Activated CD4-positive, alpha-beta T cell treated with anti-CD3 and anti-CD28 coated beads, Interleukin-2, amount 50 U/mL, for 1 hour (primary cell): ENCODE measurements at places on chromosomes 5 and 9.

DNA sequence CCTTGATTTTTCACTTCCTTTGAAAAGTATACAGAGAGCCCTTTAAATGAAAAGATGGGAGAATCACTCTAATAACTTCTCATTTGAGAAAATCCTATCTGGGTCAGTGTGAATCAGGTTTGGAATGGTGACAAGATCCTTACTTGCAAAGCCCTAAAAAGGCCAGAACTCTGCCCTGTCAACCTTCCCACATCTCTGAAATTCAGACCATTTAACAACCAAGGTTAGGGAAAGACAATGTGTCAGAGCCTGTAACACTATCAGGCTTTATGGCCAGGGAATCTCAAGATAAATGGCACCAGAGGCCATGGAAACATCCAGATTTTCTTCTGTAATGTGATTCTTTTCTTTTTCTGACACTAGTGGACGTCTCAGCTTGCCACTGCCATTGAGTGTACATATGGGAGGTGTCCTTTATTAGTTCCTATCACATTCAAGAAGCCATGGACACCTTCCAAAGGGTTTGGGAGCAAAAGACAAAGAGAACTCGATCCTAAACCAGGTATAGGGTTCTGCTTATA is 165.7 kb upstream of the GPR151 start:
- no peak for DNase-seq

- no peak for DNase-seq
Measured at GRCh38 chr5:81422671-81423070, 28.7 kb upstream of the ACOT12 start.

- DNase-seq = no peak
Measured at GRCh38 chr5:23007236-23007635, 154.1 kb upstream of the CDH12 start.

GRCh38 chr5:15376803-15377202 is 123.2 kb upstream of the FBXL7 start:
- no peak for DNase-seq

- no peak for DNase-seq
Measured at GRCh38 chr5:54442271-54442670, 13.2 kb upstream of the HSPB3 start.

DNA sequence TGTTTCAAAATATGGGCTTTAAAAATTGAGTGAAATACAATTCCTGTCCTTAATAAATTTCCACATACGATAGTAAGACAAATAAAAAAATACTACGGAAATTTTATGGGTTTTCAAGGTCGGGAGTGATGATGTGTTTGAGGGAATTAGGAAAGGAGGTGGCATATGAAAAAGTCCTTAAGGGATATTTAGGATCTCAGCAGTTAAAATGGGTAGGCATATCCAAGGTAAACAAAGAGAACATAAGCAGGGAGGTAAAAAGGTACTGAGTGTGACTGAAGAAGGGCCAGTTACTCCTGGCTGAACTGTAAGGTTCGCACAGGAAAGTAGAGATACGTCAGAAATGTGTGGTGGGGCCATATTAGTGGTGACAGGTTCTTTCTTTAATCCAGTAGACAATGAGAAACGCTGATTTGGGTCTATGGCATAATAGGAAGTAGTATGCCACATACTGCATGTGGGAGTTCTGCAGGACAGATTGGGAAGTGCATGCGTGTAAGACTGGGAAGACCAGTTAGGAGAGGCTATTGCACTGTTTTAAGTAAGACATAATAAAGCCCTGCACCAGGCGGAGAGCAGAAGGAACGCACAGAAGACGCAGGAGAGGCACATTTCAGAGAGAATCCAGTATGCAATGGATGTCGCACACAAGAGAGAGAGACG is 937 bp upstream of the HMGCR start:
- no peak for DNase-seq

- no peak for DNase-seq
Measured at GRCh38 chr9:74147906-74148305, 349.2 kb upstream of the RORB start.

- DNase-seq = no peak
Measured at GRCh38 chr9:89382026-89382986, 64.0 kb downstream of the SECISBP2 start.

- DNase-seq = no peak
Measured at GRCh38 chr5:67347821-67348220, 151.2 kb upstream of the CD180 start.

GRCh38 chr5:144065786-144066185 is 104.7 kb downstream of the YIPF5 start:
- DNase-seq = no peak

DNA sequence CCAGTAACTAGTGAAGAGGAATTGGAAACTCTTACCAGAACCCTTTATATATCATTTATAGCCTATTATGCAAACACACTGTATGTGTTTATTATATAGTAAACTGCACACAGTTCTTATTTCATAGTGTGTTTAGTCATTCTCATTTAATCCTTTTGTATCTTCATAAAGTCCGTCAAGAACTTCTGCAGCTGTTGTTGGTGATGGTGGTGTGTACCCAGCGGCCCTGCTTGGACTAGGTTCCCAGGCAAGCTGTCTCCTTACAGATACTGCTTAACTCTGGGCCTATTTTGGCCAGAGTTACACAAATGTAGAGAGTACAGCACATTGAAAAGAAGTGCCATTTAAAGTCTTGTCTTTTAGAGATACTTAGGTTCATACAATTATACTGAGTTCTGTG is 231.9 kb downstream of the NDUFS4 start:
- DNase-seq = no peak

DNA sequence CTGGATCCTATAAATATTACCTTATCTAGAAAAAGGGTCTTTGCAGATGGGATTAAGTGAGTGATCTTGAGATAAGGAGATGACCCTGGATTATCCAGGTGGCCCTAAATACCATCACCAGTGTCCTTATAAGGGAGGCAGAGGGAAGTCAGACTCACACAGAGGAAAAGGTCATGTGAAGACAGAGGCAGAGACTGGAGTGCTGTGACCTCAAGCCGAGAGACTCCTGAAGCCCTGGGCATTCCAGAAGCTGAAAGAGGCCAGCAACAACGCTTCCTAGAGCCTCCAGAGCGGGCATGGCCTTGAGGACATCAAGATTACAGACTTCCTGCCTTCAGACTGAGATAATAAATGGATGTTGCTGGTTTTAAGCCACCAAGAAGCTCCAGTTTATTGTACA is 118.8 kb downstream of the ATPSCKMT start:
- DNase-seq = no peak

DNA sequence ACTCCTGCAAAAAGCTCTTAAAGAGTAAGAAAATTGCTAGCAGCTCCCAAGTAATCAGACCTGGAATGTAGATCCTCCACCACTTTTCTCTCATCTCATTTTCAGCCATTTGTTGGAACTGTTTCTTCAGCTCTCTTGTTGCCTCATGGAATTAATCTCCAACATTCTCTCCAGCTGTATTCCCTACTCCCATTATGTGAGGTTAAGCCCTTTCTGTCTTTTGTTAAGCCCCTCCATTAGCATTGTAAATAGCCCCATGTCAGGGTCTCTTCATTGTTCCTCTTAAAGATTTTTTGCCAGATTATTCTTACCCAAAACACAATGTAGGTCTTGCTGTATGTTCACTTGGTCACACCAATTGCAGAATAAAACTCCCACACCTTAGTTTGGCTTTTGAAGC is 119.8 kb downstream of the PLPPR1 start:
- no peak for DNase-seq

GRCh38 chr9:91451431-91452270 is 28.0 kb upstream of the NFIL3 start:
- DNase-seq = no peak

GRCh38 chr5:125196481-125197111 is 450.2 kb upstream of the ZNF608 start:
- no peak for DNase-seq

- DNase-seq = no peak
Measured at GRCh38 chr9:106590759-106591505, 272.0 kb upstream of the ZNF462 start.

- no peak for DNase-seq
Measured at GRCh38 chr9:117622347-117622746, 81.9 kb upstream of the TLR4 start.

- DNase-seq = no peak
Measured at GRCh38 chr5:36529142-36529541, 77.3 kb upstream of the SLC1A3 start.

GRCh38 chr5:94017579-94017978 is 276.2 kb upstream of the POU5F2 start:
- no peak for DNase-seq

DNA sequence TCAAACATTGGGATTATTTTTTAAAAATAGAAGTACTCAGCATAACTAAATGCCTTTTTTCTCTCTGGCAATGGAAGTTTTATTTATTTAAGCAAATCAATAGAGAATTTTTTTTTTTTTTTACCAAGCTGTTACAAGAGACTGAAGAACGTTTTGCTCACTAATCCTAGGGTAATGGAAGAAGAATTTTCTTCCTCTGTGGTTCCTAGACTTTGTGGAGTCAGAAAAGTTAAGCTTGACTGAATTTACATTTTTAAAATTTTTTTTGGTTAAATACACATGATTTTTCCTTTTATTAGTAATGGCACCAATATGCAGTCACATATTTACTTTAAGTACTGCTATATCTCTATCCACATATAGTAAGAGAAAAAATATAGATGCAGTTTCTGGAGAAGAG is 189.8 kb downstream of the PCSK1 start:
- DNase-seq = no peak

GRCh38 chr5:168364750-168365550 is 73.5 kb downstream of the WWC1 start:
- no peak for DNase-seq

DNA sequence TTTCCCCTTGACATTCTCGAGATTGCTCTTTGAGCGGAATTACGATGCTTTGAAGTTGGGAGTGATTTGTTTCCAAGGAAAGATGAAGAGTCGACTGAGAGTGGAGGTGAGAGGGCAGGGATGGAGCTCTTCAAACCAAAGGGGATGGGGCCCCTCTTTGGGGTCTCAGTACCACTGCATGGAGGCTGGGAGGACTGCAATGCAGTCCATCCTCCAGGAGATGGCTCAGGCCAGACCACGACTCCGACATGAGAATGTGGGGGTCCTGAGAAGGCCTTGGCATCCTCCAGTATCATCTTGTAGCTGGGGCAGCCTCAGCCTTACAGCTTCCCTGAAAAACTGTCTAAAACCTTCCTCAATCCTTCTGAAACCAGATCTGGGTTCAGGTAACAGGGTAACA is 51.1 kb upstream of the CDKN2AIPNL start:
- DNase-seq = no peak

DNA sequence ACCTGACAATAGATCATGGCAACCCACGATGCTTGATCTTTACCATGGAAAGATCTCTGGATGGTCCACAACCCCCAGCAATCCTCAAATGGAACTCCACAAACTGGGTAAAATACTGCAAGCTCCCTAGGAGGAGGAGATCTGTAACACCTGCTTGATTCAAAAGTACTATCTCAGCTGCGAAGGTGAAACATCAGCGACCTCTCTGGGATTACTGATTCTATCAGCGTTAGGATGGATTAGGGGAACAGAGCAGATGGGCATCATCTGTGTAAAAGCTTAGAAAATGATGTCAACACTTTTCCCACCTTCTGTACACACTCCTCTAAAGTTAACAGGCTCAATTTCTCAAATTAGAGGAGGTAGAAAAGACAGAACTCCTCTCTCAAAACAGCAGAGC is 31.5 kb upstream of the TRPC7 start:
- no peak for DNase-seq

DNA sequence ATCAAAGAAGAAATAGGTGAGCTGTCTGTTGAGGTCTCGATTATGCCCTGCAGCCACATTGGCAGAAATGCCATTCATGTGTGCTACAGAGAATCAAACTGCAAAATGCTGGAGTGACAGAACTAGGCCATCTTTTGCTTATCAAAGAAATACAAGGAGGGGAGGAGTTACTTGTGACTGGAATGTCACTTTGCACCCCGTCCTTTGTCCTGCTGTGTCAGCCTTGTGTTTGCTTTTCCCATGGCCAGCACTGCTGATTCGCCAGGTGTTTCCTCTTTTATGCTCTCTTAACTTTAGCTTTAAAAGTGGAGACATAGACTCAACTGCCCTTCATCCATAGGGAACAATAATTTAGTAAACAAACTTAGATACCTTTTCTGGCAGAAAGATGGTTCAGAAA is 54.3 kb downstream of the SLC46A2 start:
- DNase-seq = no peak

DNA sequence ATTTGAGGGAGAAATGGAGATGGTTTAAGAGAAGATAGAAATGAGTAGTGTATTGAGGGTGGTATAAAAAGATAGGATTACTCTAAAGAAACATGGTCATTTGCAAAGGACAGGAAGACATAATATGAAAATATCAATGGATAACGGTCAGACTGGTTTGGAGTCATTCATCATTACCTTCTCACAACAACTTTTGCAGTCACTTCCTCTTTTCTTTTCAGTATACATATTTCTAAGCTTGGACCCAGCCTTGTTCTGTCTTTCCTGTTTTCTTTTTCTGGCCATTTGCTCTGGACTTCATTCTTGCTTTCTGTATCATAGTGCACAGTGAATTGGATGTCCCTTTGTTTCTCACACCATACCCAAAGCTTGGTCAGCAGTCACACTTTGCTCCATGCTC is 966.5 kb upstream of the TYRP1 start:
- no peak for DNase-seq

DNA sequence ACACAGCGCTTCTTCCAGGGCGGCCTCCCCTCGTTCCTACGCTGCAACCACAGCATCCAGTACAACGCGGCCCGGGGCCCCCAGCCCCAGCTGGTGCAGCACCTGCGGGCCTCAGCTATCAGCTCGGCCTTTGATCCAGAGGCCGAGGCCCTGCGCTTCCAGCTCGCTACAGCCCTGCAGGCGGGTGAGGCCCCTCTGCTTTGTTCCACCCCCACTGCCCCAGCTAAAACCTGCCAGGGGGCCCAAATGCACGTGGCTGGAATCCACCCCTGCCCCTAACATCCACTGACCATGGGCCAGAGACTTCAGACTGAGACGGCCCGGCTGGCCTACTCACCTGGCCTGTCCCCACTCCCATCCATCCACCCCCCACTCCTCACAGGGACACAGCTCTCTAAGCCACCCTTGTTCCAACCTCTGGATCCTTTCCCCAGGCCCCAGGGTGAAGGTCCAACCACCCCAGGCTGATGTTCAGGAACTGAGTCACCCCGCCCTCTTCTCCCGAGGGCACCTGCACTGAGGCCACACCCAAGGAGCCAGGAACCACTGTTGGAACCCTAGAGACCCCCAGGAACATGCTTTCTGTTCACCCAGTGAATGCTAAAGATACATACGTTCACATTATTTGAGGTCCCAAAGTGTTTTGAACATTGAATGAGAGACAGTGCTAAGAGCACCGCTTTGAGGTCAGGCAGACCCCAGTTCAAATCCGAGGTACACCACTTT is 18.9 kb upstream of the ASS1 start:
- no peak for DNase-seq

- DNase-seq = no peak
Measured at GRCh38 chr5:161391016-161391415, 155.5 kb downstream of the GABRB2 start.

DNA sequence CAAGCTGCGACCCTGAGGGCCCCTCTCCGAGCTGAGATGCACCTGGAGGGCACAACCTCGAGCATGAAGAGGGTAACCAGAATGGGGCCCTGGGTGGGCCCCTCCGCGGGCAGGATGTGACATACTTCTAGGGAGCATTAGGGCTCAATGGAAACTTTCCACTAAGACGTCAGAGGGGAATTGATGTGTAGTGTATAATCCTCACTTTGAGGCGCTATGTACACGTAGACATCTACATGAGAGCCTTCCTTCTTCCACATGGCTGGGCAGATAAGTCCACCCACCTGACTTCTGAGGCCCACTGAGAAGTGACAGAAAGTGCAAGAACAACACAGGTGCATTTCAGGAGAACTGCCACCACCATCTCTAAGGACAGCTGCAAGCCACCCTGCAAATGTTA is 61.0 kb downstream of the DAP start:
- no peak for DNase-seq

GRCh38 chr5:11903121-11903613 is 1.1 kb downstream of the CTNND2 start:
- DNase-seq = no peak
